Keratinocyte (primary cell): ENCODE measurements at places on chromosomes 6 and 20.

DNA sequence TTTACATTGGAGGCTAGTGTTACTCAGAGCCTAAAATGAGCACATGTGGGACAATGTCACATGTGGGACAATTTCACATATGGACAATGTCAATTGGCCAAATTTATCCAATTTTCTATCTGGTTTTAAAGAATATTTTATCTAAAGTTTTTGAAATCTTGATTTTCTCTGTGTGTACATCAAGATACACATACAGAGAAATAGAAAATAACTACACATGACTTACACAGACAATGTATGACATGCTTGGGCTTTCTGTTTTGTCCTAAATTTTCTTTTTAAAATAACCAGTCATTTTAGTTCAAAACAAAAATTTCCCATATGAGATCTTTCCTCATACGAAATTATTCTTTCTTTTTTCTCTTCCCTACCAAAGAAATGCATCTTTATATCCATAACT lies 24.6 kb downstream of the GGTLC1 start:
- DNase-seq: no peak

DNA sequence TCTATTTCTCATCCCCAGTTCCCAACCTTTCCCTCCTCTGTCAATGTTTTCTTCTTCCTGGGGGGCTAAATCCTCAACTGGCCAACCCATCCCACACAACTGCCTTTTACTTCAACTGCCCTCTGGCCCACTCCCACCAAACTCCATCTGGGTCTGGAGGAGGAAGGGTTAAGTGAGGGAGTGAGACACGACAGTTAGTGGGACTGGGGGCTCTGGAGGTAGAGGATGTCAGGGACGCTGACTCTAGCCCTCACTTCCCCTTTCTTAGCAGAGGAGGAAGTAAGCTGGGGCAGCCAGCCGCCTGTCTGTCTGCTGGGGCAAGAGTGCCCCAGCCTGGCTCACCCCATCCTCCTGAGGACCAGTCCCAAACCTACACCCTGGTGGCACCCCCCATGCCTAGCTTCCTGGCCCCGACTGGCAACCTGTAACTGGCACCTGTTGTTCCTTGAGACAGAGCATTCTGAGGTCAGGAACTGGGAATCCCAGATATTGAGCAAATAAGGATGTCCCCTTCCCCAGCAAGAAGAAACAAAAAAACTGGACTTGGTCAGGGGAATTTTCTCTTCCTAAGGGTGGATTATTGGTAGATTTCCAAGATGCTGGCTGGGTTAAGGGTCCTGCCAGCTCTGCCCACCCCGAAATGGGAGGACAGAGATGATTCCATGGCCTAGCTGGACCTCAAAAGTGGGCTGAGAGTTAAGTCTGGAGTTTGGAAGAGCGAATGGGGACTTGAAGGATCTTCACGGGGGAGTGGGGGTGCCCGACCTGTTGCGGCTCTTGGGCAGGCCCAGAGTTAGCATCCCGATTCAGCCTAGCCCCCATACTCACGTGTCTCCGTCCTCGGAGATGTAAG lies 971 bp downstream of the NFKBIE start:
- DNase-seq: no peak

DNA sequence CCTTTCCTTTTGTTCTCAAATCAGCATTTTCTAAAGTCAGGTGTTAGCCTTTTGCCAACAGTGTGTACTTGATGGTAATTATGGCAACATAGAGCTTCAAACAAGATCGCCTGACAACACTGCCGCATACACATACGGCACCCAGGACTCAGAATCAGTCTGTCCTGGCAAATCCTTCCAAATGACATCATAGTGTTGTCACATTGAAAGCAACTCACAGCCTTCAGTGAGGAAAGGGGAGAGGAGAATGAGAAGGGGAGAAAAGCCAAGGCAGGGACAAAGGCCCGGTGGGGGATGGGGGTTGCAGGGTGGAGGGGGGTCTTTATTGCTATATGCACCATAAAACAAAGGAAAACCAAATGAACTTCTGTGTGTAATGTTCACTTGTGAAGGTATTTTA lies 65.7 kb upstream of the PTGIS start:
- DNase-seq: no peak

DNA sequence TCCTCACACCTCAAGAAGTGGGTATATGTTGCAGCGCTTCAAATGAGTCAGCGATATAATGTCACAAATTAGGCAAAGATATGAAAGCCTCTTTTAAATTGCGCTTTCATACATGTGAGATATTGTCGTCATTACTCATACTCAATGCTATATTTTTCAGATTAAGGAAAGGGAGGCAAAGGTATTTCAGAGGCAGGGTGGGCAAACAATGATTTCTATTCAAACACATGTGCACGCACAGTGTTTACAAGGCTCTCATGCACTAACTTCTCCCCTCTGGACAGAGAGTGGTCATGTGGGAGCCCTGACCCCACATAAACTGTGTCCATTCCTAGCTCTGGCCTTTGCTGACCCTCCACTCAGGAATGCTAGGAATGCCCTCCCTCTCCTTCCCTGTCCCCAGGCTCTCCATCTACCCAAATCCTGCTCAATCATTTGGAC lies 112.1 kb upstream of the TMEM170B start:
- no peak for DNase-seq

GRCh38 chr20:5749952-5750779 lies at the start of gene SHLD1:
Gene SHLD1, plus strand, starts transcription at chr20:5750401. Its CDS starts 22,465 bp downstream, at chr20:5772866.
- peak; percentile 2 for DNase-seq

DNA sequence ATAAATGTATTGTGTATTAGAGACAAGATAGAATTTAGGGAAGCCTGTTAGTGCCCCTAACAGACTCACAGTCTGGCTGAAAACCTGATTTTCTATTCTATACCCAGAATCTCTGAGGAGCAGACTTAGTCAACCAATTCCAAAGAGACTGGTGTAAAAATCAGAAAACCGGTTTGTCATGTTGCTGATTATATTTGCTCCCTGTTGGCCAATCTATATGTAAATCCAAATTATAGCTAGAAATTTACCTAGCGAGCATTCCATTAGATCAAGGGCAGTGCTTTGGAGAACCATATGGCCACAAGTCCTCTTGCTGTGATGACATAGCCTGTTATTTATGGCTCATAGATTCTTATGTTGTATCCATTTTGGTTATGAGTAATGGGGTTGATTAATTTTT lies 4.8 kb downstream of the NFYA start:
- no peak for DNase-seq
